HFFc6 (cell line): ENCODE measurements at places on chromosomes 11 and 22.

GRCh38 chr11:124754710-124755109 is 2.7 kb upstream of the VSIG2 start:
- no peak for DNase-seq

DNA sequence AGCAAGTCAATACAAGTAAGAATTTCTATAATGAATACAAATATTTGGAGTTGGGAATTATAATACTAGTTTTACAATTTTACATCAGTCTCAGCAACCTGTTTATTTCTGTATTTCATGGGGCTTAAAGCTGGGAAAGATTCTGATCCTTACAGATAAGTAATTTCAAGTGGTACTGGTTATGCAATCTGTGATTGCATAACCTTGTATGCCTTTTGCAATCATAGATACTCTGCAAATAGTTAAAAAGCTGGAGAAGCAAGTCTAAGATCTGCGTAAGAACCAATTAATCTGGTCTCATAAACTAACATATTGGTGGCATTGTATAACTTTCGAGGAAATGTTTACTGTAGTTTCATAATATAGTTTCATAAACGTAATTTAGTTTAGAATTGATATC is 198.3 kb upstream of the PGR start:
- DNase-seq, result no peak

DNA sequence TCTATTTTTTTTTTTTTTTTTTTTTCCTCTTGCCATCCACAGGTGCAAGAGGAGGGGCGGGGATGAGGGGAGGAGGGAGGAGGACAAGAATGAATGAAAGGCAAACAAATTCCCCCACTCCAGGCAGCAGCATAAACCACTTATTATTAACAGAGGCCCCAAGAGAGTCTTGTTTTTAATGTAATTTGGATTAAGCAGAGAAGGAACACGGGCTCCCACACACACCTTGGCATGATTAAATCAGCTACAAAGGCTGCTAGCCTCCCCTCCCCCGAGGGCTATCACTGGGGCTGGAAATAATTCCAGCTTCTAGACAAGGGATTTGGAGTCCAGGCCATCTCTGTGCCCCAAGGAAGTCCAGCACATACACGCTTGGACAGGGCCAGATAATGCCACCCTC is 93.4 kb upstream of the DRD2 start:
- DNase-seq, result no peak

DNA sequence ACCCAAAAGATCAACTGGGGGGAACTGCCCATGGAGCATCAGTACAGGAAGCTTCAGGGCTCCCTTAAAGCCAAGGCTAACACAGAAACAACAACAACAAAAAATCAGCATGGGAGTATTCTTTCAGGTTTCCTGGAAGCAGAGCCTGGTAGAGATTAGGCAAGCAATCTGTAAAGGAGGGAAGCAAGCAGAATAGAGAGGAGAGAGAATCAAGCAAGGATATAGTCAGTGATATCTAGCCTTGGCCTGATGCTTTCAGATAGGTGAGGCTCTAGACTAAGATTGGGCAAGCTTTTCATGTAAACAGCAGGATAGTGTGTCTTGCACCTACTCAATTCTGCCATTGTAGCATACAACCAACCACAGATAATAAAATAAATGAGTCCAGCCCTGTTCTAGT is 44.4 kb upstream of the FAT3 start:
- no peak for DNase-seq

DNA sequence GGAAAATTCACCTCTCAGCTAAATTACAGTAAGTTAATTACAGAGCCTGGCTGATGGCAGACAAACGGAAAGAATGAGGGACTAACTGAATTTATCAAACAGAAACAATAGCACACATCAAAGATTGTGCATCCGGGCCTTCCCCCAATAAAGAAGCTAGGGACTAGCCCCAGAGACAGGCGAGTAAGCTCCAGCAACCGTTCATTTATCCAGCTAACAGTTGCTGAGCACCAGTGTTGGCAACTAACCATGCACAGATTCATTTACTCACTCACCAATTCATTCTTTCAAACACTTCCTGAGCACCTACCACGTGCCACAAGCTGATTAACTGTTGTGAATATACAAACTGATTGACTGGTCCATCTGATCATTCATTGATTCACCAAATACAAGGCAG is 51.2 kb downstream of the SMCO4 start:
- DNase-seq, result no peak

DNA sequence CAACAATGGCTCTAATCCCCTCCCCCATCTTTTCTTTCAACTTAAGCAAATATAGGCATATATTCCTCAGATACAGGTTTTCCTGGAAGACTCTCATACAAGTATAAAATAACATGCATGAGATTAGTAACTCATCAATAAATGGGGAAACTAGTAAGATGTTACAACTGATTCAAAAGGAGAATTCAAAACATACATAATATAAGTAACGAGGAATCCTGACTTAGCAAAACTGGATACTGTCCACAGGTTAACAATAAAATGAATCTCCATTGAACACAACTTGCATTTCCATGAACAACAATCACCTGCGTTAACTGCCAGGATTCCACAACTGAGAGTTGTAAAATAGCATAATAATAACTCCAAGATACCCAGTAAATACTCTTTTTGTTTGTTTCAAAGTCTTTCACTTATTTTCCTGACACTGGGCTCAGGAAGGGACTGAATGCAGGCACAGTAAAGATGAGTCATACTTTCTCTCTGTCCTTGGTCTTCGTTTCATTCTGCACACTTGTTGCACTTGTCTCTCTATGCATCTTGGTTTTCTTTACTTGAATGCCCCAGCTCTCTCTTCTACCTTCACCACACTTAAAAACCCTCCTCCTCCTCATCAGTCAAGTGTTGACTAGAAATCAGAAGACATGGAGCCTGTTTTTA is 8.1 kb downstream of the APIP start:
- DNase-seq, result no peak

DNA sequence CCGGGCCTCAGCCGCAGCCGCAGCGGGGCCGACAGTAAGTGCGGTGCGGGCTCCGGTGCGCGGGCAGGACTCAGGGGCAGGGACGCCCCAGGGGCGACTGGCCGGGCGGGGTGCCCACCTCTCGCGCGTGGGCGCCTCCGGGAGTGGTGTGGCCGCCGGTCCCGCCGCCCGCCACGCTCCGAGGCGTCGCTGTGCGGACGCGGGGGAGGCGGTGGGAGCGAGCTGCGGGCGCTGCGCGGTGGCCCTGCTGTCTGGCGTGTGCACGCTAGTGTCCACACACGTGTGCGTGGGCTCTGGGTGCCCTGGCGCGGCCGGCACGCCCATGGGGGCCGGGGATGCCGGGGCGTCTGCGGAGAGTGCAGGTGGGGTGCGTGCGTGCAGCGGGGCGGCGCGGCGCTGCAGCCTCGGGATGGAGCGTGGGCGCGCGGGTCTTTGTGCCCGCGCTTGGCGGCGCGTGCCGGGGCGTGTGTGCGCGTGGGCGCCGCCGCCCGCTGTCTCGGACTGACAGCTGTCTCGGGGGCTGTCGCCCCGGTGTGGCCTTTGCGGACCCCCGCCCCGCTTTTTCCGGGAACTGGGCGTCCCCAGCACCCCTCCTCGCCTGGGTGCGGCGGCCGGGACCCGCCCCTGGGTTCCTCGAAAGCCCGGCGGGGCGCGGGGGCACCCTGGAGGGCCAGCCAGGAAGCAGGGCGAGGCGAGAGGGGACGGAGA is 804 bp downstream of the KCNK4 start:
- DNase-seq, result no peak

GRCh38 chr11:70312401-70313357 is 42.2 kb downstream of the PPFIA1 start:
- DNase-seq, result no peak

DNA sequence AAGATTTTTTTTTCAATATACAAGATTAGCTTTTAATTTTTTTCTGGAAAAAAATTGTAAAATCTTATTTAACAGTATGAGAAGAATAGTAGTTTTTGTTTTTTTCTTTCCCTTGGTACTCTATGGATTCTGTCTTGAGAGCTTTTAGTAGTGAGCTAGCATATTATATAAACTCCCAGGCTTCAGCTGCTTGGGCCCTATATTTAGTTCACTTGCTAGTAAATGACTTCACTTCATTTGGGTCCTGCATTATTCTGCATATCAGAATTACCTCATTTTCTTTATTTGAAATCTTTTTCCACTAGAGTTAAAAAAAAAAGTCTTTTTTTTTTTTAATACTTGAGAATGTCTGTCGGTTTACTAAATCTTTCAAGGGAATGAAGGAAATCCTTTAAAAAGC is 33.1 kb downstream of the HIPK3 start:
- no peak for DNase-seq

GRCh38 chr11:57471496-57471895 is 11.2 kb downstream of the RTN4RL2 start:
- no peak for DNase-seq

GRCh38 chr11:120030411-120030810 is 107.5 kb downstream of the TRIM29 start:
- no peak for DNase-seq

- no peak for DNase-seq
Observed at GRCh38 chr11:26719998-26720397, 1.9 kb downstream of the SLC5A12 start.

- no peak for DNase-seq
Observed at GRCh38 chr11:118442908-118443589, 6.8 kb downstream of the KMT2A start.

- DNase-seq, result no peak
Observed at GRCh38 chr11:126497581-126498122, 142.2 kb downstream of the ST3GAL4 start.

DNA sequence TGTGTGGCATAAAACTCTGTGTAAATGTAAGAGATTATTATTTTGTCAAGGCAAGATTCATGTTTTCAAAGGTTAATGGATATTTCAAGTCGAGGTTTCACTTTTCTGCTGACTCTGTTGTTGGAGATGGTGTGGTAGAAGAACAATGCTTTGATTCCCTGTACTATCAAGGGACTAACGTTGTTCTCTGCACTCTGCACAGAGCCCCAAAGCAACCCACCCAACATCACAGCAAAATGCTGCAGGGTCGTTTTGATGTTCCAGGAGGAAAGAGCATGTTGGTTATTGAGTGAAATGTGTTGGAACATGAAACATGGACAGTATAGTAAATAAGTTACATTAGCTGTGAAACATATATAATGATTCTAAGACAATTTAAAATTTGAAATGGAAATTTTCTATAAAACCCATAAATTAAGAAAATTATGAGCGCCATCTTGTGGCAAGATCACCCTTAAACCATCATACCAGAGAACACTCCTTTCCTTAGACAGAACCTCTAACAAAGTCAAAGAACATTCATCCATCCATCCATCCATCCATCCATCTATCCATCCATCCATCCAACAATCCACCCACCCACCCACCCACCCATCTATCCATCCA is 164.4 kb upstream of the ZBED5 start:
- no peak for DNase-seq

DNA sequence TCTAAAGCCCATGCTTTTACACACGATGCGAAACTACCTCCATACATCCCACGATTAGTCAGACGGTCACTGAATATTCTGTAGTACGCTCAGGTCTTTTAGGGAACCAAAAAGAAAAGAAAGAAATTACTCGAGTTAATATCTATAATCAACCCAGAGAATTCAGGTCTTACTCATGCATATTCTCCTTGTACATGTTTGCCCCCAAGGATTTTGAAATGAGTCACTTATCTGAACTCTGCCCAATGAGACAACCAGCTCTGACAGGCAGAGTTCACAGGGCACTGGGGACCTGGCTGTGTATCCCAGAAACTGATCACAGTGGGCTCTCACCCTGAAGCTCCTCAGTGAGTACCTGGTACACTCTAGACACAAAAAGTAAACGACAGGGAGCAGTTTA is 29.2 kb downstream of the RASSF10 start:
- no peak for DNase-seq

DNA sequence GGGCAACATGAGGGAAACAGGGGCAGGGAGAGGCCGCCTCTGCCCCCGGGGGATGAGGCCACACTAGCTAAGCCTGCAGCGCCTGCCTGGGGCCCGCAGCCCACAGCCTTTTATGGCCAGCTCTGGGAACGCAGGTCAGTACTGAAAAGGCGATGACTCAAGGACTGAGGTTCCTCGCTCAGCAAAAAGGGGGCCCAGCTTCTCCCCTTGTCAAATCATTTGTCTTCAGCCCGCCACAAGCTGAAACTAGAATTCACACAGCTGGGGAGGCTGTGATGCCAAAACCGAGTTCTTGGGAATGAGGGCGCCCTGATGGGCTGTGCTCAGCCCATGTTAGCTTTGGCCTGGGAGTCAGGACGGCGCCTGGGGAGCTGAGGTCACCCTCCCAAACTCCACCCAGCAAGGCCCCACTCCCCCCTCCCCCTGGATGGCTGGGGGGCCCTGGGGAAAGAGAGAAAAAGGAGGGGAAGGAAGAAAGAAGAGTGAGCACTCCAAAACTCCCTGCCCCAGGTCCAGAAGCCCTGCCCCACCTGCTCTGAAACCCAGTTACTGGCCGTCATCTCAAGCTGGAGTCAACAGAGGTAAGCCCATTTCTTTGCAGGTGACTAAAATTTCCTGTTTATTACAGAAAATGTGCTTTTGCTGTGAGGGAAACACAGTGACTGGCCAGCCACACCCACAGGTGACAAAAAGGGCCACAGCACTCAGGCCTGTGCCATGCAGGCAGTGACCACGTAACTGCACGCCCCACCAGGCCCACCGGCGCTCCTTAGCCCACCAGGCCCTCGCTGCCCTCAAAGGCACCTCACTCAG is 13.7 kb downstream of the EHD1 start:
- peak; percentile 88 for DNase-seq

- DNase-seq, result peak; percentile 79
Observed at GRCh38 chr11:100849009-100849900, 162.2 kb downstream of the ARHGAP42 start.
